Stimulated activated CD8-positive, alpha-beta memory T cell treated with anti-CD3 and anti-CD28 coated beads, Interleukin-7, amount 100 ng/mL, for 4 hours (primary cell): ENCODE measurements at places on chromosomes 5 and 9.

GRCh38 chr5:133032852-133033742, 6.7 kb upstream of the ZCCHC10 start:
- no peak for DNase-seq

DNA sequence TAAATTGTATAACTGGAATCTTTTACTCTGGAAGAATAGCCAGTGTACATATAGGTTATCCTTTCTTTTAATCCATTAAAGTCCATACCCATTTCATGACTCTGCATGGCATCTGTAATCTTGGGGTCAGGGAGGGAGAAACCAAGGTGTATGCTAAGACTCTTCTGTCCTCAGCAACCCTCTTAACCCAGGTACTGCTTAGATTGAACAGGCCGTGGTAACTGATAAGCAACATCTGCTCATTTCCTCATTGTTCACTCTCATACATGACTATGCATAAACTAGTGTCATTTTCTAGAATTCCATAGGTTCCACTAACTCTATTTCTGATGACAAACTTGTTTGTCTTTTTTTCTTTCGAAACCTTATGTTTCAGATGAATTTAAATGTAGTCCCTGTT, 69.3 kb upstream of the IFNE start:
- DNase-seq, result no peak

GRCh38 chr5:174607916-174608315, 116.5 kb upstream of the MSX2 start:
- DNase-seq, result no peak

GRCh38 chr5:131229623-131230022, 34.2 kb upstream of the CDC42SE2 start:
- DNase-seq, result no peak

GRCh38 chr5:95863383-95863757, 40.8 kb upstream of the GLRX start:
- no peak for DNase-seq

DNA sequence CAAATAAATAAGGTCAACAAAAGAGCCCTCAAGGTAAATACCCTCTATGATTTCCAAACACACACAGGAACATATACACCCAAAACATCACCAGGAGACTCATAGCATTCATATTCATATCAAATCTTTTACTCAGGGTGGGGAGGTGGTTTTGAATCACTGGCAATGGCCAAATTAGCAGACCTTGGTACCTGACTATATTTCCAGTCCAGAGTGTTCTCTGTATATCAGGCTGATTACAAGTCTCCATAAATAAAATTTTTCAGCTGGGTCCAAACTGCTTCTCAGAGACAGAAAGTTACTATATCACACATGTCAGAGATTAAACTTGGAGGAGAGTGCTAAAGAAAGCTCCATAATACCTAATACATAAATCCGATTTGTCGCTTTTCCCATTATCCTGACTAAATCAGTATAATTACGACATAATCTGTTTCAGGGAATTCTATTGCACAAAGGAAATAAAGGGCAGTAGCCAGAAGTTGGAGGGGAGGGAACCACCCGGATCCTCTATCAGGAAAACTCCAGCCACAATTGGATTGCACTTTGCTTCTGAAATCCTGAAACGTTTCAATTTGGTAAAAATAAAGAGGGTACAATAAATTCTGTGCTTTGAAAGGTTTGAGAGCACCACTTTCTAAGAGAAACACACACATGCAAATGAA, 7.0 kb upstream of the GOLGA1 start:
- no peak for DNase-seq

- no peak for DNase-seq
Observed at GRCh38 chr5:107770051-107770450, 99.3 kb upstream of the EFNA5 start.

DNA sequence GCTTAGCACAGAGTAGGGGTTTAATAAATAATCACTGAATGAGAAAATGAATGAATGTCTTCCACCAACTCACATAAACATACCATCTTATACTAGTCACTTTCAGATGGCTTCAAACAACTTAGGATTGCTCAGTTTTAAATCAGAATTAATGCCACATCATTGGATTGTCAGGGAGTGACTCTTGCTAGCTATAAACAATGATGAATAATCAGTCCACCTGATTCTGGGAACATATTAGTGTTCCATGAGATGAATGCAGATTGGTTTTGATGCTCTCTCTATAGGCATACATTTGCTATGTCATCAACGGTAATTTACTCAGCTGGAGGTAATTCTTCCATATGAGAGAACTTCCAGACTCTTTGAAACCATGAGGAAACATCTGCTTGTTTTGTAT, 97.4 kb downstream of the CDH9 start:
- DNase-seq, result no peak

DNA sequence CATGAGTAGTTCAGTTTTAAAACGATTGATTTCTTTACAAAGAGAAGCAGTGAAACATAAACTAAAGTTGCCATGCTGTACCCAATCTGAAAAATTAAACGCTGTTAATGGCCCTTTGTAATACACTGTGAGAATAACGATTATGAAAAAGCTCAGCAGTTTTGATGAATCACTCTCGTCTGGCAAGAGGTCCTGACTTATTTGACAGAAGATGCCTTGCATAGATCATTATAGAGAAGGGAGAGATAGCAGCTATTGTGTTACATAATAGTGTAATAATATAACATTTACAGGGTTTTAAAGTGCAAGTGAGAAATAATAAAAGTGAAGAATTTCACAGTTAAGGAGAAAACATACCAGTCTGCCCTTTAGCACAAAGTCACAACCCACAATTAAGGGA, 361.5 kb upstream of the CDH10 start:
- no peak for DNase-seq

DNA sequence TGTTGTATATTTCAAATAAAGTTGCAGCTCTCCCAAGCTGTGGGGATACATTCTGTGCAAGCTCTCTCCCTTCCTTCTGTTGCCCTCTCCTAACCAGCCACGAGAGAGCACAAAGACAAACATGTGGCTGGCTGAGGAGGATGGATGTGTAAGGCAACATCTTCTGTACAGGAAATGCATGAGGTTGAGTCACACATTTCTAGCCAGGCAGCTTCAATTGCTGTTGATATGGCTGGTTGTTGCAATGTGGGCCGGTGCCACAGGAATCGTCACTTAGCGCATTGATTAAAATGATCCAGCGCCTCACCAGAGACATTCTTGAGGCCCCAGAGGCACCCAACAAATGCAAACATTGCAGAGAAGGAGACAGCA, 207.1 kb downstream of the ICE1 start:
- DNase-seq, result no peak

DNA sequence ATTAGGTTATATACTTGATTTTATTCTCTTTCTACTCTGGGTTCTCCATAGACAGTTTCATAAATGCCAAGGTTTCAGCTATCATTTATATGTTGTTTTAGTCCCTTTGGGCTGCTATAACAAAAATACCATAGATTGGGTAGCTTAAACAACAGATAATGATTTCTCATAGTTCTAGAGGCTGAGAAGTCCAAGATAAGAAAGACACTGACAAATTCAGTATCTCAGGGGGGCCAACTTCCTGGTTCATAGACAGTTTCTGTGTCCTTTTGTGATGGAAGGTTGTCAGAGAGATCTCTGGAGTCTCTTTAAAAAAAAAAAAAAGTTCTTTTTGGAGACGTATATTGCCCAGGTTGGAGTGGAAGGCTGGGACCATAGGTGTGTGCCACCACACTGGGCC, 113.3 kb downstream of the SCAMP1 start:
- DNase-seq, result no peak

DNA sequence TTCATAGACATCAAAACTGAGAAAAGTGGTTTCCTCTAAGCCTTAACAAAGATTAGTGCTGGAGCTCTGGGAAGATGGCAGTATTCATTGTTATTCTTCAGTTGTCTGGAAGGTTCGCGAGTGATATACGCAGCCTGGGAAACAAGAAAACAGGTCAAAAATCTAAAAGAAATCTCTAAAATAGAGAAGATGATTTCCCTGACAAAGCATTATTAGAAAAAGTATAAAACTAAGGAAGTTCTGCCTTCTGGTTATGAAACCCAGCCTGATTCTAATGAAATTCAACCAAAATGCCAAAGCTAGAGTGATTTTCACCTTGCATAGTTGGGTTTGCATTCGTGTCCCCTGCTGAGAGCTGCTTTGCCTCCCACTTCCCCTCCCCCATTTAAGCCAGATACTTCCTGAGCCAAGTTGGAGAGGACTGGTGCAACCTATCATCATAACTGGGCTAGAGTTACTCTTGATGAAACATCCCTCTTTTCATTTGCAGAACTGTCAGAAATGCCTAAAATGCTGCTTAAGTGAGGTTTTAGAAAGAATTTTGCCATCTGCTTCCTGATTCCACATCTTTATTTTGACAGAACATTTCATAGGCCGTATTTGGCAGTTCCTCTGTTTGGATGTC, 48.4 kb downstream of the NDFIP1 start:
- DNase-seq, result no peak

DNA sequence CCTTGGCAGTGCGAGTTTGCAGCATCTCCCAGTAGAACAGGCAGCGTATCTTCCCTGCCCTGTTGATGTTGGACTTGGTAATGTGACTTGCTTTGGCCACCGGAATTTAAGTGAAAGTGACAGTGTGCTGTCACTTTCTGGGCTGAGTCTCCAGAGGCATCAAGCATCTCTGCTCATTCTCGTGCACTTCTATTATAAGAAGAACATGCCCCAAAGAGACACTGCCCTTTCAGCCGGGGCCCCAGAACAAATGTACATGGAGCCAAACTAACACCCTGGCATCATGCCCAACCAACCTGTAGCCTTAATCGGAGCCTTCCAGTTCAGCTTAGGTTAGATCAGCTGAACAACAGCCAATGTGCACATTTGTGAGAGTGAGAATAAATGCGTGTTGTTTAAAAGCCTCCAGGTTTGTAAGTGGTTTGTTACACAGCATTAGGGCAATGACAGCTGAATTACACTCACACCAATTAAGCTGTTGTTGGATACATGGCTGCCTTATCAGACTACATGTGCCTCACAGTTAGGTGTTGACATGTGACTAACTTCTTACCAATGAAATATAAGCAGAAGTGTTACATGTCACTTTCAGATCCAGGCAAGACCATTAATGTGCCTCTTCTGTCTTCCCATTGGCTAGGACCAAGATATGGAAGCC, 22.1 kb upstream of the FRMD3 start:
- DNase-seq, result no peak

DNA sequence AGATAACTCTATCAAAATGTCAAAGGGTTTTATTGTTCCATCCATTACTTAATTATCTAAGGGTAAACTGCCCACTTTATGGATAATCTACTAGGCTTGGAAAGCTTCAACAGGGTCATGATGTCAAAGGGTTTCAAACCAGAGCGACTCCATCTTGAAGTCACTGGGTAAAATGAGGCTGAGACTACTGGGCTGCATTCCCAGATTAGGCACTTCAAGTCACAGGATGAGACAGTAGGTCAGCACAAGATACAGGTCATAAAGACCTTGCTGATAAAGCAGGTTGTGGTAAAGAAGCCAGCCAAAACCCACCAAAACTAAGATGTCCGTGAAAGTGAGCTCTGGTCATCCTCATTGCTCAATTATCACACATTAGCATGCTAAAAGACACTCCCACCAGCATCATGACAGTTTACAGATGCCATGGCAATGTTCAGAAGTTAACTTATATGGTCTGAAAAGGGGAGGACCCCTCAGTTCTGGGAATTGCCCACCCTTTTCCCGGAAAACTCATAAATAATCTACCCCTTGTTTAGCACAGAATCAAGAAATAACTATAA, 138.6 kb downstream of the GNAQ start:
- DNase-seq, result no peak

GRCh38 chr9:134438195-134438788, 112.0 kb downstream of the RXRA start:
- DNase-seq, result no peak

DNA sequence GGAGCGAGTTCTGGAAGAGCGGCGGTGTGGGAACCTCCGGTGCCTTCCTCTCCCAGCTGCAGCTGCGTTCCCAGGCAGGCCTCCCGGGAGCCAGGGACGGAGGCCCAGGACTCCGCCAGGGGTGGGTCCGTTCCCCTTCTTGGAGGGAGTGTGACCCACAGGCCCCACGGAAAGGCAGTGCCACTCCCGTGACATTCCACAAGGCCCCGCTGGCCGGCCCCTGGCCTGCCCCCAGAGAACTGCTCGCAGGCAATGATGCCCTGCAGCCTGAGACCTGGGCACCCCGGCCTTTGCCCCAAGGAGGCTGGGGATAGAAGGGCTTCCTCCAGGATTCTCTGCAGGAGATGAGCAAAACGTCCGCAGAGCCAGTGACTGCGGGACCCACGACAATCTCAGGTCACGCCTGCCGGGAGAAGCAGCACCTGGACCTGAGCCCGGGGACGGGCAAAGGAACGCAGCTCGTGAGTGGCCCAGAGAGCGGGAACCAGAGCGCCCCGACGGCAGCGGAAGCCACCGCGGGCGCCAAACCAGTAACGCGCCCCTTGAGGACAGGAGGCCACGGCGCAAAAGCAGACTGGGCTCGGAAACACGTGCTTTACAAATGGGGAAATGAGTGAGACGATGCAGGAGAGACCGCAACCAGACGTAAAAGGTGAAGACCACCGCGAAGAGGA, 9.3 kb downstream of the OBP2B start:
- no peak for DNase-seq

DNA sequence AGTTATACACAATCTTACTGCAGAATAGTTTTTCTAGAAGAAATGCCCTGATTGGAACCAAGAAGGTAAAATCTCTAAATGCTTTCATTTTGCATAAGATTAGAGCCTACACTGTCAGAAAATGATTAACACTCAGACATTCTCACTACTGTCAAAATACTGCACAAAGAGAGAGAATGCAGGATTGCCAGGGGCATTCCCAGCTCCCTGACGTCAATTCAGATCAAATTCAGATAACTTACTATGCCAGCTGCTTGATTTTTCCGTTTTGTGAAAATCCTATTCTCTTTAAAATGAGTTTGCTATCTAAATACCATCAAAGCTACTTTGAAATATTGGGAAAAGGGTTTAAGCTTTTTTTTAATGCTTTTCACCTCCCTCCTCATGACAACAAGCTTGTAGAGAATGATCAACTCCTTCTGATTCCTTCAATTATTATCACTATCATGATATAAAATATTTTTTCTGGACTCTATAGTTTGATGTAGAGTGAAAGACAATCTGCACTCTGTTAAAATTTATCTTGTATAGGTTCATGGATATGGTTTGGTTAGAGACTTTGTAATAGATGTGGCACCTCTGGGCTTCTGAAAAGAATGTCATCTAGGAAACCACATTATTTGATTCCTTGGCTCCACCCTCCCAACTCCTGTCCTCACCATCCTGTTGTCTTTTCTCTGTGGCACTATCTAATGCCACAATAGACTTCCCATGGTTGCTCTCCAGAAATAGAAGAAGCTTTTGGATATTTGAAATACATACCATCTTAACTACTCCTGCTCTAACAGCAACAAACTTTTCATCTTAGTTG, 407.7 kb downstream of the PDE4D start:
- no peak for DNase-seq

- DNase-seq, result no peak
Observed at GRCh38 chr5:122019919-122020590, 58.0 kb downstream of the LOX start.

- no peak for DNase-seq
Observed at GRCh38 chr5:14739538-14739937, 75.0 kb downstream of the OTULIN start.

- DNase-seq, result peak; percentile 65
Observed at GRCh38 chr5:100900142-100900795, 2.8 kb downstream of the ST8SIA4 start.
